ENCODE measurements at places on chromosomes 16 and 17. TPM values are rescaled to one million over a fixed set of nuclear protein-coding genes. Genes with fewer than 3 reads are reported as not detected.

RNF112 gene
- total RNA-seq, result not detected

CASKIN1 gene
- total RNA-seq, result not detected

DNA sequence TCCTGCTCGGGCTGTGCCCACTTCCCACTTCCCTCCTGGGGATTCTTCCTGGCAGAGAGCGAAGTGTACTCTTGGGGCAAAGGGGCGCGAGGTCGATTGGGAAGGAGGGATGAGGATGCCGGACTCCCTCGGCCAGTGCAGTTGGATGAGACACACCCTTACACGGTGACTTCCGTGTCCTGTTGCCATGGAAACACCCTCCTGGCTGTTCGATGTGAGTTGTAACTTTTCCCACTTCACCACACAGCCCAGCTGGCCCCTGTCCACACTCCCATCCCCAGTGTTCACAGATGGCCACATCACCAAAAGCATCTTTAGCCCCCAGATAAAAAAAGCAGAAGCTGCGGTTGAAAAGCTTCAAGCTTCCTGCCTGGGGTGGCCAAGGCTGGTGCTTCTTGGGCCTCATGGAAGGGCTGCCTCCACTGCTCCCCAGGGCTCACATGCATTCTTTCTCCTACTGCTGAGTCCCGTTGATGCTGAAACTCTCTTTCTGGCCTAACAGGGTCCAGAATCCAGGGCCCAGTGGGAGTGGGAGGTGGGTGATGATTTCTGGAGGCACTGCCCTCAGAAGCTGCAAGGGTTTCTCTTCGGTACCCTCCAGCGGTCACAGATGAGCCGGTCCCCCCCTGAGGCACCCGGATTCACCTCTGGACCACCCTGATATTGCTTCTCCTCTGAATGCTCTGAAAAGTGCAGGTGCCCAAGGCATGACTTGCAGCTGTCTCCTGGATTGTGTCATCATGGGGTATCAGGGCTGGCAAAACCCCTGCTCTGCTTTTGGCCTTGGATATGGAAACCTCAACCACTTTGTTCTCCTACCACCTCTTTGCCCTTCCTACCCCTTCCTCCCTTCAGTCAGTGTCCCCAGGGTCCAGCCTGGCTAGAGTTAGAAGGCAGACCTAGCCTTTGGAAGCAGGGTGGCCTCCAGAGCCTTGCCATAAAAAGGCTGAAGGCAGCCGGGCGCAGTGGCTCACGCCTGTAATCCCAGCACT lies 2.2 kb upstream of the TRAF4 start:
- peaks cover 25% of the 10 kb centered on the region for H3K4me1 ChIP-seq
- no peak overlapping the region for H3K27ac ChIP-seq
- DNase-seq, result peak; percentile 35
- H3K27me3 ChIP-seq, result no peaks in the 10 kb centered on the region
- H3K4me3 ChIP-seq, result no peak overlapping the region

- no peak overlapping the region for H3K4me3 ChIP-seq
- H3K4me1 ChIP-seq, result no peaks in the 10 kb centered on the region
- peaks cover 27% of the 10 kb centered on the region for H3K27me3 ChIP-seq
- DNase-seq, result no peak
These were observed 9.3 kb downstream of the GAS2L2 start for GRCh38 chr17:35743626-35744328.

DNA sequence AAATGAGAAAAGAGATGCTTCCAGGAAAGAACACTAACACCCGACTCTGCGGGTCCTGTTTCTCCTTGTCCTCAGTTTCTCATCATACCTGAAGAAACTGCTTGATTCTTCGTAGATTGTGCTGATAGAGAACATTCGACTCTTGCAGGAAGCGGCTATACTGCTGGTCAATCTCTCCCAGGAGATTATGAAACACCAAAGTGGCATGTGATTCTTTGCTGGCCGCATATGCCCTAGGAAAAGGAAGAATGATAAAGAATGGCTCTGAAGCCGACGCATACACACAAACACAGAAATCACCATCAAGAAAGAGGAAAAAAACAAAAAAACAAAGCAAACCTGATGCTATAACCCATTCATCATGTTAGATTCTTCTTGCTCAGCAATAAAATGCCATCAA lies 41.8 kb downstream of the STAT3 start:
- H3K4me1 ChIP-seq, result peaks cover 19% of the 10 kb centered on the region
- H3K36me3 ChIP-seq, result peaks cover 56% of the 10 kb centered on the region
- H3K27me3 ChIP-seq, result no peaks in the 10 kb centered on the region
- H3K27ac ChIP-seq, result no peak overlapping the region
- H3K4me3 ChIP-seq, result no peak overlapping the region
- DNase-seq, result no peak

Measured in SJSA1 (cell line).